ENCODE measurements at places on chromosomes 11 and 22. TPM values are rescaled to one million over a fixed set of nuclear protein-coding genes. Genes with fewer than 3 reads are reported as not detected.

The KCNJ1 gene
- total RNA-seq = not detected

The INSC gene
- 0.87 TPM for total RNA-seq

The CTSF gene
- 35.2 TPM for total RNA-seq

The JHY gene
- 3.3 TPM for total RNA-seq
